ENCODE measurements at places on chromosomes 2 and 18.

DNA sequence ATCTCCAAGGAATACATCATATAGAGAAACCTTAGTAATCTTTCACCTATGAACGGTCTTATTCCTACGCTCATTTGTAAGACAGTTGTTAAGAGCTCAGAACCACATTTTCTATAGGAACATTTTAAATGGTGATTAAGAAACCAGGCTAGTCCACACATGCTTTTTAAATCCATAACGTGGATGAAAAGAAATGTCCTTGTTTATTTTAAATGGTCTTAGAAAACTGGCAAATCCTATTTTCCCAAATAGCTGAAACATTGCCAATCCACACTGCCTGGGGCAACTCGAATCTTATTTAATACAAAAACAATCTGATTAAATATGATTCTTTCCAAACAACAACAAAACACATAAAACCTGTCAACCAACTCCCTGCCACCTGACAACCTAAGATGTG lies 23.7 kb downstream of the METTL8 start:
- DNase-seq, result no peak

GRCh38 chr2:48250943-48251342 lies 279.0 kb upstream of the STON1 start:
- DNase-seq, result no peak

- DNase-seq, result no peak
Measured at GRCh38 chr2:220006152-220006621, 378.8 kb downstream of the SLC4A3 start.

DNA sequence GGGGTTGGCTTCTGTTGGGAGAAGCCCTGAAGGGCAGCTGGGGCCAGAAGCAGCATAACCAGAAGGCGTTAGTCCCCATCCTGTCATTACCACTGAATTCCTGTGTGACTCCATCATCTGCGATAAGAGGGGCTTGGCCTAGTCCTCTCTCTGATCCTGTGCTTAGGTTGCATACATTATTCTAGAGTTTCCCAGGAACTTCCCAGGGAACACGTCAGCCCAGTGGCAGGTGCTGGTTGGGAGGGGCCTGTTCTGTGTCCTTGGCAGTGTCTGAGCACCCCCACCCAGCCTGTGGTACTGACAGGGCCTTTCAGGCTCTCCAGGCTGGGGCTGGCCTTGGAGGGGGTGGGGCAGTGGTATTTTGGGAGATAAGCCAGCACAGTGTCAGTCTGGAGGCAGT lies 4.5 kb upstream of the TOGARAM2 start:
- no peak for DNase-seq

DNA sequence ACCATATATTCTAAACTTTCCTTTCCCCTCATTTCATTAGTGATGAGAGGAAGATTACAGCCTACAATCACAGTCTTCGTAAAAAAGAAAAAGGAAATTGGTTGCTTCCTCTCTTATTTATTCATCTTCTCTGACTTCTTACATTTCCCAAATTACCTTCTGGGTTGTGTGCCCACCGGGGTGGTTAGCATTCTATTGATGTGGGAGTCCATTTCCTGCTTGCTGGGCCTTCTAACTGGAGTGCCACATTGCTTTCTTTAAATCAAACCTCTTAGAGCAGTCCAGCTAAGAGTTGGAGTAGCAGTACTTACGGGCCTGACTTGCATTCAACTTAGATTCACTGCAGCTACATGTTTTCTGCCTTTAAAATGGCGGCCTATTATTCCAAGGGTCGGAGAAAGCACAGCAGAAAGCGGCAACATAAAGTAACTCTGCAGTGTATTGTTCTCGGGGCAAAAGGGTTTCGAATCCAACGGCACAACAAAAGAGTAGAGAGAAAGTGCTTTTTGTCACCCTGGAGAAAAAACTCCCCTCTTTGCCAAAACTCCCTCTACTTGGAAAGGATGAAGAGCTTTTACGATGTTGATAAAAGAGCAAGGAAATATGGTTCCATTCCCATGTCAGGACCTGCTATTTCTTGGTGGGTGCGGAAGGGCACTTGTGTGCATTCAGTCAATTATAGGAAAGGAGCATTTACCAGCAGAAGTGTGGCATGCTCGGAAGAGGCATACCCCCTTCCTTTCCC lies 110.6 kb upstream of the DLX2 start:
- no peak for DNase-seq

DNA sequence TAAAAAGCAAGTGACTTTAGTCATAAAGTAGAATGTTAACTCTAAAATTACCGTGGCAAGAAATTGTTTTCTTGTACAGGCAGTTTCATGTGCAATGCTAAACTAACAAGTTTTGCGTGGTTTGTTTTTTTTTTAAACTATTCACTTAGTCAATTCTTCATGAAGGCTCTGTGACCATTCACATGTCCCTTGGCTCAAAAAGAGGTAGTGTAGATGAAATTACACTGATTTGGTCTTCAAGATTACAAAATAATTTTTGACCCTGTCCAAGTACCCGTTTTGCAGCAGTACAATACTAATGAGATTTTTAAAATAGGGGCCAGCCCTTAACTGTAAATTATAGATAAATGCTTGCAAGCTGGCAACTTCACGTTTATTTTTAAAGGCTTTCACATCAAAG lies 1.3 kb downstream of the TMEM131 start:
- DNase-seq, result no peak

- no peak for DNase-seq
Measured at GRCh38 chr2:180614776-180615175, 365.6 kb upstream of the UBE2E3 start.

DNA sequence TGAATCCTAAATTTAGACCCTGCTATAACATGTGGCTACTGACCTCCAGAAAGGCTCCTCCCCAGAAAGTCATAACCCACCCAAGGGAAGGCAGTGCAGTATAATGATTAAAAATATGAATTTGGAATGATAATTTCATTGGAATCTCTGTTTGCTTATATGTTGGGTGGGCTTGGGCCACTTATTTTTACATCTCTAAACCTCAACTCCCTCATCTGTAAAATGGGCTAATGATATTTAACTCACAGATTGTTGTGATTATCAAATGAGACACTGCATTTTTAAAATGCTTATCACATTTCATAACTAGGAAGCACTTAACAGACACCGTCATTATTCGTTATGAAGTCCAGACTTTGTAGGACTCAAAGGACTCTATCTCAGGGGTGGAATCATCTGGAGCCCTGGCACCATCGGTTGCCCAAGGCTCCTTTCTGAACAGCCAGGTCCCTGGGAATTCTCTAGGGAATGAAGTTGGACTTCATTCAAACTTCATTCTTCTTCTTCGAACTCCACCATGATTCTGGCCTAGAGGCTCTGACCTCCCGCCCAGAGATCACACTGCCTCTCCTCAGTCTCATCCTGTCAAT lies 33.1 kb upstream of the RMDN2 start:
- DNase-seq, result no peak

DNA sequence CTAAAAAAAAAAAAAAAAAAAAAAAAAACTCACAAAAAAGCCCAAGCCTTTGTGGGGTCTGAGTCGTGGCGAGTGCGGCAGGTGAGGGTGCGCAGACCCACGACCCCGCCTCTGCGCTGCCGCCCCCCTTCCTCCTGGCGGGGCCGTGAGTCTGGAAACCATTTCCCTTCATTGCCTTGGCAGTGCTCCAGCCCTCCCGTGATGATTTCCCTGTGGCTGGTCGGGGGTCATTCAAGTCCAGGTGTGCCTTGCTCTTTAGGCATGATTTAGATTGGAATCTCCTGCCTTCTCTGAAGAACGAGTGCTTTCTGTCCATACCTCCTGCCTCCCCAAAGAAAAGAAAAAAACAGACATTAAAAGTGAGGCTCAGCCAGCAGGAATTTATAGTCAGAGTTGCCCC lies 161.8 kb downstream of the FAM210A start:
- no peak for DNase-seq

DNA sequence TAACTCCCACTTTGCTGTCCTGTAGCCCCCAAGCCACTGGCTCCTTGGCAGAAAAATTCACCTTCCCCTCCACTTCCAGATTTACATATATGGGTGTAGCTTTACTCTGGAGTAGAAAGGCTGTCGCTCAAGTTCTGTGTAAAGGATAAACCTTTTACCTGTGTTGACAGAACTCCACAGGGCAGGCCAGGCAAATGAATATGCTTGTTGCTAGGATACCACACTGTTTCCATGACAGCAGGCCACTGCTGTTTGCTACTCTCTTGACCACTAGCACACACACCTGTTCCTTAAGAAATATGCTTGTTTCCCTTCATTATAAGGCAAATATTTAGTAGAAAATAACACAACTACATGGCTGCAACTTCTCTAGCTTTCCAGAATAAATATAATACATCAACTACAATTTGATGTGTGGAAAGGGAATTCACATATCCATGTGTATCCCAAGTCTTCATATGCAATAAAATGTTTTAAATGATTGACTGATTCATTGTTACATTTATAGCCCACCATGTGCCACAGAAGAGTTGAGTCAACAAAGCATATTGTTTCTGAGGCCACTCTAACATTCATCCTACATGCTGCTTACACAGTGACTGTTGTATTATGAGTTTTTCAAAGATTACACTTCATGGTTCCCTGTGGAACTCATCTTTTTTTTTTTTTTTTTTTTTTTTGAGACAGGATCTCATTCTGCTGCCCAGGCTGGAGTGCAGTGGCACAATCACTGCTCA lies 56.2 kb upstream of the ROCK1 start:
- no peak for DNase-seq

- DNase-seq, result no peak
Measured at GRCh38 chr18:59381949-59382348, 22.9 kb upstream of the LMAN1 start.

DNA sequence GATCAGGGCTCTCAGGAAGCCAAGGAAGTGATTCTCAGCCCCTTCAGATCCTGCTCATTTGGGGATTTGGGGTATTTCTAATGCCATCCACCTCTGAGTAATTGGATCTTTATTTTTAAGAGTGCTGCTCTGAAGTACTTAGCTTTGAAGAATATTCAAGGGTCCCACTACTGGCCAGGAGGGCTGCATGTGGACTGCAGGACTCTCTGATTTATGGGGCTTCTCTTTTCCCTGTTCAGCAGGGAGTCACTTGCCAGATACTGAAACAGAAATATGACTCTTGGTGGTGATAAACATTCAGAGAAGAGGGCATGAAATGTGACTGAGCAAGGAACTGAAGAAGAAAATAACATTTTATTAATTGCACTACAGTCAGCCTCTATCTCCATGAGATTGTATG lies 138.5 kb downstream of the MTX2 start:
- no peak for DNase-seq
